ENCODE measurements at places on chromosomes 2 and 18.

DNA sequence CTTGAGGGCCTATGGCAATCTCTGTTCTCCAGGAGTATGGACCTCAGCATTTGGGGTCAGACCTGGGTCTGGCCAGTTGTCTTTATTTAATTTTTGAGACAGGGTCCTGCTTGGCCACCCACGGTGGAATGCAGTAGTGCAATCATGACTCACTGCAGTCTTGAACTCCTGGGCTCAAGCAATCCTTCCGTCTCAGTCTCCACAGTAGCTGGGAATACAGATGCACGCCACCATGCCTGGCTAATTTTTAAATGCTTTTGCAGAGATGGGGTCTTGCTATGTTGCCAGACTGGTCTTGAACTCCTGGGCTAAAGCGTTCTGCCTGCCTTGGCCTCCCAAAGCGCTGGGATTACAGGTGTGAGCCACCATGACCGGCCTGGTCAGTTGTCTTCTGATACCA lies 46.4 kb upstream of the INHBB start:
- DNase-seq: no peak

- peak; percentile 67 for DNase-seq
These were observed 20.5 kb upstream of the IL1RL2 start for GRCh38 chr2:102166189-102166845.

DNA sequence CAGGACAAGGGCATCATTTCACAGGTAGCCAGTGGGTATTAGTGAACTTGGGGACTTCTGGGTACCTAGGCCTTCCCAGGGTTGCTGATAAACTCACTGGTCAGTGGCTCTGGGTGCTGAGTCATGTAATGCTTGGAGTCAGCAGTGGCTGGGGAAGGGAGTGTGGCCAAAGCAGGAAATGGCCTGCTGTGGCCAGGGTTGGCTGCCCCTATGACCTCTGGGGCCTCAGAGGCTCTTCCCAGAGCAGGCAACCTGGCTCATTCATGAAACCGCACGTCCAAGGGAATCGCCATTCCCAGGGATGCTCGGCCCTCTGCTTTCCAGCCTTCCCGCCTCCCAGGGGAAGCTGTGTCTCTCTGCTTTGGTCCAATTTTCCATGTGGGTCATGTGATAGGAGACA lies 294.9 kb downstream of the DYSF start:
- DNase-seq: peak; percentile 33

DNA sequence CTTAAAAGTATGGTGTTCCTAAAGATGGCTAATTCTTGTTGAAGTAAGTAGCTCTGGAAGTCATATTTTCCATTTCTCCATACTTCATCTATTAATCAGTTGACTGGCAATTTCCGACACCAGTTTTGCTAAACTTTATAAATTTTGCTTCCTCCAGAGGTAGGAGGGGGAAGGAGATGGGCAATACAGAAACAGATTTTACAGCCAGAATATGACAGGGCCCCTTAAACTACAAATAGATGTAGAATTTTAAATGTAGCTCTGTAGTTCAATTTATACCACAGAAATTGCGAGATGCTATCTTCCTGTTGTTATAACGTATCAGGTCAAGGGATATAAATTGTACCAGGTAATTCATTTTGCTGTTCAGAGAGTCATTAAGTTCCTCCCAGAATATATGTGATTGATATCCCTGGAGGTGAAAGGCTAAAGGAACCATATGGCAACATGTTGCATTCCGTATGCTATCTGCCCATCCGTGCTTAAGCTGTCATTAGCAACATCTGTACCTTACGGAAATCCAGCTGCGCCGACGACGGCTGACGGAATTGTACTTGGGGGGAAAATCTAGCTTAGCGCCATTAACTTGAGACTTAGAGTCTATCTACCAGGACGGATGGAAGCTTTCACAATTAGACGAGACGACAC lies 8.4 kb upstream of the NR4A2 start:
- peak; percentile 40 for DNase-seq

DNA sequence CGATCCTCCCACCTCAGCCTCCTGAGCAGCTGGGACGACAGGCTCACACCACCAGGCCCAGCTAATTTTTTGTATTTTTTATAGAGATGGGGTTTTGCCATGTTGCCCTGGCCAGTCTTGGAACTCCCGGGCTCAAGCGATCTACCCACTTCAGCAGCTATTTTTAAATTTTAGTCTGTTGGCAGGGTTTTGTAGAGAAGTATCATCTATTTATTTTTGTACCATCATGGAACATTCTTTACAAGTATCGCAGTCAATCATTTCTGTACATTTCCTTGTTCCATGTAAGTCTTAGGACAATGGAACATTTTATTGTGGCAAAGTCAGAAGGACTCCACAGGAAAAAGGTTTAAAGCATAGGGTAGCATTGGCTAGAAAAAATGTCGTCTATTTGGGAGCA lies 94.6 kb downstream of the UGGT1 start:
- no peak for DNase-seq

DNA sequence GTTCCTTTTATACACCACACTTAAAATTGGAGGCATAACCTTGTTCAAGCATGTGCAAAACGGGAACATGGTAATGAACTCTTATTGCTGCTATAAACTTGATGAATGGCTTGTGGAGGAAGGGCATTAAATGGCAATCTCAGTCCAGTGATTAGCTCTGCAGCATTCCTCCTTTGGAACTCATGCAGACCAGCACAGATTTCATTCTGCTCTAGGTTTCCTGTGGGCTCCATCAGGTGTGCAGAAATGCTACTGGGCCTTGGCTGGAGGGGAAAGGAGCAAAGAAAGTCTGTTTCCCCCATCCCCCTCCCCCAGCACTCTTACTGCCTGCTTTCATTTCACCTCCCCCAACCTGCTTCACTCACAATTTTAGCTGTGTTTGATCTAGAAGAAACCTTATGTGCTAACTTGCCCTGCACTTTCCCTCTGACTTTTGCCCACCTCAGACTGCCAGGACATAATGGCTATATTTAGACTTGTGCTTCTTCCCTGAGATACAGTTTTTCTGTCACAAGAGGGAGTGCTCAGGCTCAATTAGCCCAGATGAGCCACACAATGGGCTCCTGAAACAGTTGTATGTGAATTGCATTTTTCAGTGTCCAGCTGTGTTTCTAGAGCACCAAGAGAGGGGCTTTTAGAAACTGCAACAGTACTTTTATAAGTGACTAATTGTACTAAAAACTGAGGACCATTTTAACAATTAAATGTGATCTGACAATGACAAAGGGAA lies 109.8 kb downstream of the FSHR start:
- DNase-seq: no peak

DNA sequence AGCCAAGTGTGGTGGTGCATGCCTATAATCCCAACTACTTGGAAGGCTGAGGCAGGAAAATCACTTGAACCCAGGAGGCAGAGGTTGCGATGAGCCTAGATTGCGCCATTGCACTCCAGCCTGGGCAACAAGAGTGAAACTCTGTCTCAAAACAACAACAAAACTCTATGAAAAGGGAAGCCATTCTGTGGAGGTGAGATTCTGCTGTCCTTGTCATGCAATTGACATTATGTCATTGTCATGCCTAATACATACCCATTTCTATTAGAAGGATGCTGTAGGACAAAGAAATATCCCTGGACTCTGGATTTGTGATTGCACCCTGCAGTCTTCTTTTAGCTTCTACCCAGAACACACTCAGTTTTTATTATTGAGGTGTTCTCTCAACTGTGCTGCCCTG lies 8.6 kb downstream of the RASGRP3 start:
- DNase-seq: no peak

- no peak for DNase-seq
These were observed 10.7 kb upstream of the CASP10 start for GRCh38 chr2:201172279-201172678.

DNA sequence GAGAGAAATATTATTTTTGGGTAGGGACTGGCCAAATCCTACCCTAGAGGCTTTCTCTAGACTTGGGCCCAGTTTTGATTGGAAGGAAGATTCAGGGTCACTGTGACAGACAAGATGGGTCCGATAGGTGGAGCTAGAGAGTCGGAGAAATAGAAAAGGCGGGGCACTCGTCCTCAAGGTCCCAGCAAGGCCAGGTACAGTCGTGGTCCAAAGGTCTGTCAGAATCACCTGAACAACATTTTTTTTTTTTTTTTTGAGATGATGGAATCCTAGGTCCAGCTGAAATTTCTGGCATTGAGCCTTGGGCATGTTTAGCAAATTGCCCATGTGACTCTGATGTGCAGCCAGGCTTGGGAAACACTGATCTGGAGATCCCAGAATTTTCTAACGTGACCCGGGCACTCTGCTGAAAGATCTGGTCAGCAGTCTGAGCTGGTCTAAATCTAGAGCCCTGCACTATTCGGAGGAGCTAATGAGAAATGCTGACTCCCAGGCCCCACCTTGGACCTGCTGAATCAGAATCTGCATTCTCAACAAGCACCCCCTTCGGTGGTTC lies 23.0 kb upstream of the NTSR2 start:
- DNase-seq: peak; percentile 80

GRCh38 chr2:81483254-81483653 lies 1178.7 kb upstream of the LRRTM1 start:
- no peak for DNase-seq

- no peak for DNase-seq
These were observed 234.7 kb downstream of the HRH4 start for GRCh38 chr18:24695168-24695567.

DNA sequence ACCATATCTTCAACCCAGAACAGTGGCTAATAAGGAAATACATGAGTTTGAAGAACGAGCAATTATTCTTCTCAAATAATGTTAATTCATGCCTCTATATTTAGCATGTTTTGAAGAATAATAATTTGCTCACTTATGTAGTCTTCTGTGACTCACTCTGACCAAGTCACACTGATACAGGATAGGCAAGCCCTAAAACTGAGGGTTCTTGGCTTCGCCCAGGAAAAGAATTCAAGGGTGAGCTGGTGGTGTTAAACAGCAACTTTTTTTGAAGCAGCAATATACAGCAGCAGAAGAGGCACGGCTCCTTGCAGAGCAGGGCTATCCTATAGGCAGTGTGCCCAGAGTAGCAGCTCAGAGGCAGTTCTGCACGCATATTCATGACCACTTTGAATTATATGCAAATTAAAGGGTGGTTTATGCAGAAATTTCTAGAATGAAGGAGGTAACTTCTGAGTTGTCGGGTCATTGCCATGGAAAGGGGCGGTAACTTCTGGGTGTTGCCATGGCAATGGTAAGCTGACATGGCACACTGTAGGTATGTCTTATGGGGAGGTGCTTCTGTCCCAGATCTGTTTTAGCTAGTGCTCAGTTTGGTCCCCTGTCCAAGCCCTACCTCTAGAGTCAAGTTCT lies 200.6 kb downstream of the RND3 start:
- DNase-seq: no peak

GRCh38 chr18:56089612-56090258 lies 501.7 kb upstream of the TCF4 start:
- DNase-seq: no peak

GRCh38 chr2:116586328-116586689 lies 1228.2 kb upstream of the DDX18 start:
- DNase-seq: no peak

- DNase-seq: peak; percentile 35
These were observed 13.2 kb upstream of the ATP6V1B1 start for GRCh38 chr2:70922235-70923234.

DNA sequence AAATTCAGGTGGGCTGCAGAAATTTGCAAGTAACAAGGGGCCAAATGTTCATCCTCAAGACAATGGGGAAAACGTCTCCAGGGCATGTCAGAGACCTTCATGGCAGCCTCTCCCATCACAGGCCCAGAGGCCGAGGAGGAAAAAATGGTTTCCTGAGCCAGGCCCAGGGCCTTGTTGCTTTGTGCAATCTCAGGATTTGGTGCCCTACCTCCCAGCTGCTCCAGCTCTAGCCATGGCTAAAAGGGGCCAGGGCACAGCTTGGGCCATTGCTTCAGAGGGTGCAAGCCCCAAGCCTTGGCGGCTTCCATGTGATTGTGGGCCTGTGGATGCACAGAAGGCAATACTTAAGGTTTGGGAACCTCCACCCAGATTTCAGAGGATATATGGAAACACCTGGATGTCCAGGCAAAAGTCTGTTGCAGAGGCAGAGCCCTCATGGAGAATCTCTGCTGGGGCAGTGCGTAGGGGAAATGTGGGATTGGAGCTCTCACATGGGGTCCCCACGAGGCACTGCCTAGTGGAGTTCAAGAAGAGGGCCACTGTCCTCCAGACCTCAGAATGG lies 29.2 kb downstream of the RPRD1A start:
- no peak for DNase-seq

- peak; percentile 74 for DNase-seq
These were observed 53.7 kb upstream of the LRRC30 start for GRCh38 chr18:7177116-7177744.

DNA sequence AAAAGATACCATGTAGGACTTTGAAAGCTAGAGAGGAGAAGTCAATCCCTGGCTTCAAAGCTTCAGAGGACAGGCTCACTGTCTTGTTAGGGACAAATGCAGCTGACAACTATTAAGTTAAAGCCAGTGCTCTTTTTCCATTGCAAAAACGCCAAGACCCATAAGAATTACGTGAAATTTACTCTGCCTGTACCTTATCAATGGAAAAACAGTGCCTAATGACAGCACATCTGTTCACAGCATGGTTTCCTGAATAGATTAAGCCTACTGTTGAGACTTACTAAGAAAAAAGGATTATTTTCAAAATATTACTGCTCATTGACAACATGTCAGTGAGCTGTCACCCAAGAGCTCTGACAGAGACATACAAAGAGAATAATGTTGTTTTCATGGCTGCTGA lies 52.9 kb downstream of the ANKRD12 start:
- DNase-seq: no peak

DNA sequence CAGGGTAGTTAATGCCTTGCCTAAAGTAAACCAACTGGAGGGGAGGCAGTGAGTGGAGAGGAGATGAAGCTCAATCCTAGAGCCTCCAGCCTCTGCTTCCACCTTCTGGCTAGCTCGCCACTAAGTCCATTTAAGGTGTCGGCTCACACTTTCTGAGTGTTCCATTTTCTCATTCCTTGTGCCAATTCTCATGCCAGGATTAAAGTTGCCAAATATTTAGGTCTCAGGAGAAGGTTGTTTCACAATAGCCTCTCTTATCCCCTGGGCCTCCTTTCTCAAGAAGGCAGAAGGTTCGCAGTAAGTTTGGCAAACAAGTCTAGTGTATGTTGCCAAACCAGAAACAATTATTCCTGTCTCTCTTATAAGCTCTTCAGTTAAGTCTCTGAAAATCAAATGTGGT lies 57.2 kb downstream of the TACR1 start:
- DNase-seq: no peak

GRCh38 chr18:7438646-7439045 lies 128.5 kb upstream of the PTPRM start:
- no peak for DNase-seq

DNA sequence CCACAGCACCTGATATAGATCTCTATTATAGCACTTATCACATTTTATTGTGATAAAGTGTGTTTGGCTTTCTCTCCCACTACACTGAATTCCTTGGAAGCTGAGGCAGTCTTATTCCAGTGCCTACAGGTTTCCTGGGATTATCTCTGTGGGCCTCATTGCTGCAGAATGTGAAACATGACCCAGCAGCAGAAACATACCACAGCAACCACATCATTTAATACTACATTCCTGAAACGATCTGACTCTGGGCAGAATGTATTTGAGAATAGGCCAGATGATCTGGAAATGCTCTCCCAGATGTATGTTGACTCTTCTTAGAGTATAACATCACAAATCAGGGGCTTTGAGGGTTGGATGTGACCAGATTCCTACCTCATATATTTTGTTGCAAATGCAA lies 323.5 kb upstream of the TANK start:
- DNase-seq: no peak

GRCh38 chr2:15271941-15272542 lies 289.1 kb downstream of the NBAS start:
- no peak for DNase-seq

Data from dermis blood vessel endothelial cell (primary cell).